ENCODE measurements at places on chromosomes 1 and 21. TPM values are rescaled to one million over a fixed set of nuclear protein-coding genes. Genes with fewer than 3 reads are reported as not detected.

- no peak for DNase-seq
These were observed 14.7 kb downstream of the C1orf116 start for GRCh38 chr1:207017615-207018559.

PCP4L1 gene
- 1.7 TPM for polyA plus RNA-seq

DNA sequence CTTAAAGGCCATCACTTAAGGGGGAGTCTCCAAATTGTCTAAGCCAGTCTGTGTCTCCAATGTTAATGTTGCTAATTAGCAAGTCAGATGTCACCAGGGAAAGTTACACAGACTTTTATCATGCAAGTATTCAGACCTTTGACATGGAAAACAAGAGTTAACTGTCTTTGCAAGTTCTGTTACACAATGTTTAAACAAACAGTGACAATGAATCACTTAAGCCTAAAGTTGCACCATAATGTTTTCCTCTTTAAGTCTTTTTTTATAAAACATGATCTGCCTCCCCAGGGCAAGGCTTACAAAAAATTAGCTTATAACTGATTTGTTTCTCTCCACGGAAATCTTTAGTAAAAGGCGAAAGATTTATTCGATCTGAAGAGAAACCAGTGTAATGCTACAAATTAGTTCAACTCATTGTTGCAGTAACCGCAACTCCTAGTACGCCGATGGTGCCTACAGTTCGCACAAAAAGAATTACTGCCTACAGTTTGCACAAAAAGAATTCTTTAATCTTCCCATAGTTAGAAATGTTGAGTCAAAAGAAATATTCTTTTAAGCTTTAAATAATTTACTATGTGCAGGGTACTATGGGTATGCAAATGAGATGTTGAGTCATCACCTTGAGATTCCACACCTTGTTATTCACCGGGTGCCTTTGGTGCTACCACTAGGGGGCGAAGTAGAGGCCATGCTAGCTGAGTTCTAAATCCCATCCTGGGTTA lies 45.3 kb downstream of the HHAT start:
- DNase-seq: peak; percentile 85

GRCh38 chr21:36454093-36454531 lies 25.8 kb downstream of the CLDN14 start:
- DNase-seq: no peak

- DNase-seq: no peak
These were observed 10.9 kb downstream of the NRDC start for GRCh38 chr1:51867479-51868232.

All from hepatocyte (in vitro differentiated cells).